Tibial artery (tissue), 4 donors: ENCODE measurements at places on chromosomes 7 and 10.

GRCh38 chr7:42217548-42217947 lies 19.5 kb downstream of the GLI3 start:
- DNase-seq, result no peak

DNA sequence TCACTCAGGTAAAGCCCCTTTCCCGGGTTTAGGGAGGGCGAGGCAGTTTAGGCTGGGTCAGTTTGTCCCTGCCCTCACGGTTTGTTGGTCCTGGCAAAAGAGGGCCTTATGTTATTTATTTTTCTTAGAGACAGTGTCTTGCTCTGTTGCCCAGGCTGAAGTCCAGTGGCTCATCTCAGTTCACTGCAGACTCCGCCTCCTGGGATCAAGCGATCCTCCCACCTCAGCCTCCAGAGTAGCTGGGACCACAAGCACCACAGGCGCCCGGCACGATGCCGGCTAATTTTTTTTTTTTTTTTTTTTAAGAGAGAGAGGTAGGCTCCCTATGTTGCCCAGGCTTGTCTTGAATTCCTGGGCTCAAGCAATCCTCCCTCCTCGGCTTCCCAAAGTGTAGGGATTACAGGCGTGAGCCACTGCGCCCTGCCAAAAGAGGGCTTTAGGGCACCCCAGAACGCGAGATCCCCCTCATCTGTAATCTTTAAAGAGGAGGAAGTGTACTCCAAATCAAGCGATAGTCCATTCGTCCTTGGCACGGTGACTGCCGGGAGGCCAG lies 626 bp upstream of the BMS1 start:
- no peak for DNase-seq

- no peak for DNase-seq
These were observed 30.0 kb upstream of the SRGN start for GRCh38 chr10:69057951-69058297.

DNA sequence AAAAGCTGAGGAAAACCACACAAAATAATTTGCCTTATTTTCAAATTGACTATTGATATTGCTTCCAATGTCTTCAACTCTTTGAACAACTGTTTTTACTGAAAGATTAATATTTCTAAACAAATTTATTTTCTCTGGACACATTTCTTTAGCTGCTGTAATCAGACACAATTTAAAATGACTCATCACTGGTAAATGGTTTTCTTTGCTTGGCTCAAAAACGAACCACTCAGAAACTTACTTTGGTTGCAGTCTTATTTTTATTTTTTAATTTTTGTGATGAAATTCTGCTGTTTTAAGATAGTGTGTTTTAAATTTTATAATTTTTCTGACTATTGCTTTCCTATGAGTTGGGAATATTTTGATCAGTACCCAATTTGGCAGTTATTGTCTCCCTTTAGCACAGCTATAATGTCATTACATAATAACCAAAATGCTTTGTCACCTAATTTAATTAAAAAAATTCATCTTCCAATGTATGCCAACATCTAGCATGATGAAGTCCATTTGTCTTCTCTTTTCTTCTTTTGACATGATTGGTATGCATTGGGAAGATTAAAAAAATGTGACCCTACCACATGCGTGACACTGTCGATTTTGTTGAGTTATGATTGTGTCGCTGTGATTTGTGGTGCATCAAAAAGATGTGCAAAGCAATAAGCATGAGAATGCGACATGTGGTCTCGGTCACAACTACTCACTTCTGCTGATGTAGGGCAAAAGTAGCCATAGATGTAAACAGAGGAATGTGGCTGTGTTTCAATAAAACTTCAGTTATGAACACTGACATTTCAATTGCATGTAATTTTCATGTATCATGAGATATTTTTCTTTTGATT lies 222.3 kb downstream of the SUGCT start:
- DNase-seq, result no peak

GRCh38 chr10:91768123-91768522 lies 30.1 kb upstream of the TNKS2 start:
- DNase-seq, result no peak

DNA sequence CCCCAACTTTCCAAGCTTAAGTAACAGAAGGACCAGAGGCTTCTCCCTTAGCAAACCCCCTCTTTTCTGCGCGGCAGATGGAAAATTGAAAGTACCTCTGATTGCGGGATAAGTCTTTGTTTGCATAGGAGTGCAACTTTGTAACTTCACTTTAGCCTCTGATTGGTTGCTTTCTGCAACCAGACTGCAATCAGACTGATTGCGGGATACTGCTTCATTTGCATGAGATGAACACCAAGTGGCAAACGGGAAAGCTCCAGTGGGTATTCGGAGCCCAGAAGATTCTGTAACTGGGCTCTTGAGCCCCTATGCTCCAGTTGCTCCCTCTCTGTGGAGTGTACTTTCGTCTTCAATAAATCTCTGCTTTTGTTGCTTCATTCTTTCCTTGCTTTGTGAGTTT lies 260.6 kb downstream of the BAMBI start:
- DNase-seq, result no peak

DNA sequence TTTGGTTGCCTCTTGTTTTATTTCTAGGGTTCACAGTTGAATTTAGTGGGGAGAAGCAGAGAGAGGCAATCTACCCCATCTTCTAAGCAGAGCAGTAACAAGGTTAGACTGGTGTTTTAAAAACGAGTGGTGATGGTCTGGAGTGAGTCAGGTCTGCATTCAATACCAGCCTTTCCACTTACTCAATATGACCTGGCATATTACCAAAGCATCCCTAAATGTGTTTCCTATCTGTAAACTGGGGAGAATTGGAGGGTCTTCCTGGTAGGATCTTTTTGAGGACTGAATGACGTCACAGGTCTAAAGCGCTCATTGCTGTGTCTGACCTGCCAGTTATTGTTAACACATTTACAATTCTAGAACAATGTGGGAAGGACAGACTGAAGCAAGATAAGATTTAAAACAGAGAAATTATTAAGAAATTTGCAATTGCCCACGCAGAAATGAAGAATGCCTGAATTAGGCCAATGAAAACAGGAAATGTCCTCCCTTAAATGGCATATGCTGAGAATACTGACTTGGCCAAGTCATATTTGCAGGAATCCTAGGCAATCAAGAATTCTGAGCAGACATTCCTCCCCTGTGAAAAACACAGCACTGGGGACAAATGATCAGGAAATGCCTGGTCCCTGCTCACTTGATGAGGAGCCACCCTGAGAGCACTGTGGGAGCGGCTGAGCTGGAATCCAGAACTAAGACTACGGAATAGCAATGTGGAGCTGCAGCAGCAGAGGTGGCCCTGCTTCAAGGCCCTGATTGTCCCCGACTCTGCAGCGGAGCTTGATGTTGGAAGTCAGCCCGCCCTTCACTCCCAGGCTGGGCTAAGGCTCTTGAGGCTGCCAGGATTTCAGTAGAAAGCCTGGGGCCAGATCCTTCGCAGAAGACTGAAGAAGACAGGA lies 184.5 kb upstream of the CXCL12 start:
- peak; percentile 40 for DNase-seq

DNA sequence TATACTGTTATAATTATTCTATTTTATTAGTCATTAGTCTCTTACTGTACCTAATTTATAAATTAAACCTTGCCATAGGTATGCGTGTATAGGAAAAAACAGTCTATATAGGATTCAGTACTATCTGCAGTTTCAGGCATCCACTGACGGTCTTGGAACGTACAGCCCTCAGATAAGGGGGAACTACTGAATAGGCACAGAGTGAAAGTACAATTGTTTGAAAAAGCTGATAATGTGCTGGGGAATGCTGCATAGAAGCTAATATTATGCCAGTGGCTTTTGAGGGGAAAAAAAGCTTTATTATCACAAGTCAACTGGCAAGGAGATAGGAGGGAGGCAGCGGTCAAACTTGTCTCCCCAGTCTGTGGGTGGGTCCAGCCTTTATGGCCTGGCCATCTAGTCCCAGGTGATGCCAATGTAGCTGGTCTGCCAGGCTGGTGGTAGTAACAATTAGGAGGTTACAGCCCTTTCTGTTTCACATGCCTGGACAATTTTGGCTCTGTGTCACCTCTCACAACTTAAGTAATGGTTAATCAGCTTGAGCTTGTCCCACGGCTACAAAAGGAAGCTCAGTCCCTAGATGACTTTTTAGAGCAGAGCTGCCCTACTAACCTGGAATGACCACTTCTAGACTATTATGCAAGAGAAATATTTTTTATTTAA lies 8.3 kb upstream of the FMC1 start:
- DNase-seq, result no peak

- DNase-seq, result no peak
These were observed 26.2 kb upstream of the ZNF467 start for GRCh38 chr7:149799397-149800168.

DNA sequence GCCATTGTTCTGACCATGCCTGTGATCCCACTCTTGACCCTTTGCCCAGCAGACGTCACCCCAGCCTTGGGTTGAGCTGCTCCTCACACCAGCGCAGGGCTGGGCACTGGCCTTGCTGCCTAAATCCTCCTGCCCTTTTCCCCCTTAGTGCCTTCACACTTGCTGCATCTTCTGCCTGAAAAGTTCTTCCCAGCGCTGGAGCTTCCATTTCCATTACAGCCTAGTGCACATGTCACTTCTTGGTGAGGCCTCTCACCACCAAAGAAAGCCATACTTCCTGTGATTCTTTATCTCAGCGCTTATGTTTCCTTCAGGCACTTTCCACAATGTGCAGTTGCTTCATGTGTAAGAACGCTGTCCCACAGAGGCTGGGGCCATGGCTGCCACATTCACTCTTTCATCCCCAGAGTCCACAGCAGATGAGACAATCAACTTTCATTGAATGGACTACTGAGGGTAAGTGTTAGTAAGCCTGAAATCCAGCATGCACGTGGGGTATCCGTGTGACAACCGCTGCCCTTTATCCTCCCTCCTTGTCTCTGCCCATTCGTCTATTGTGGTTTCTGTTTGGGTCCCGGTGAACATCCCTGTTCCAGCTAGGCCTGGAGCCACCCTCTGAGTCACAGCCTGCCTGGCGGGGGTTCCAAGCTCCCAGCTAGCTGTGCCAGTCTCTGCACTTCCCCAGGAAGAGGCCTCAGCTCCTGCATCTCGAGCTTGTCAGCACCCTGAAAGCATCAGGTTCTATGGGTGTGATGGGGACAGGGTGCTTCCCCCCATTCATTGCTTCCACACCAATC lies 37.3 kb downstream of the ADRA2A start:
- no peak for DNase-seq

DNA sequence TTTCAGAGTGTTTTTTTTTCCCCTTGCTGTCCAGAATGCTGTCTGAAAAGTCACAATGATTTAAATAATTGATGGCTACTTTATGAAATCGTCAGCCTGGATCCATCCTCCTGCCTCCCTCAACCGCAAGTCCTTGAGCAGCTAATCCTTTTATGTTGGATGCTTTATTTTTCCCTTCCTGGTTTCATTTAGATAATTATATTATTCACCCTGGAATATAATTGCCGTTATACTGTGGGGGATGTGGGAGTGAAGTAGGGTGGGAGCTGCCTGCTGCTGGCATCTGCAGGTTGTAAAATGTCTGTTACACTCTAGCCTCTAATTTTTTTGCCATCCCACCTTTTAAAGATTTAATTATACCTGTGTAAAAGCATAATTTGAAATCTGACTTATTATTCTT lies 290.5 kb upstream of the LRGUK start:
- no peak for DNase-seq

DNA sequence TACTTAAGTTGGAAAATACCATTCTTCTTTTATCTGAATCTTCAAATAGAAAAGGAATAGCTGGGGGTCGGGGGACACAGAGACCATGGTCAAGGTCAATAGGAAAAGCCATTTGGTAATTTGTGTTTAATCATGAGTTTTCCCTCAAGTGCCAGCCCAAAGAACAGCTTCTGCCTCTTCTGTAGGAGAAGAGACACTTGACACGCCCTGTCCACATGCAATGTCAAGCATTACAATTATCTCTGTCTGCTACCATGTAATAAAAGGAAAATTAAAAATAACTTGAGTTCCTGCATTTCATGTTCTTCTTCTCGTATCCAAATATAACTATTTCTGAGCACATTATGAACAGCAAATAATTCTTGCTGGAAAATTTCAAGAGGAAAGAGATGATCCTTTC lies 241.7 kb downstream of the IPMK start:
- no peak for DNase-seq

- DNase-seq, result no peak
These were observed 210.0 kb upstream of the KLF14 start for GRCh38 chr7:130943981-130944380.

- no peak for DNase-seq
These were observed 53.9 kb upstream of the SH2B2 start for GRCh38 chr7:102232611-102233286.

GRCh38 chr7:46237466-46237865 lies 316.4 kb upstream of the IGFBP3 start:
- DNase-seq, result no peak
